Activated B cell treated with CpG ODN at 0.5 μM for 24 hours (primary cell): ENCODE measurements at places on chromosomes 3 and 15.

DNA sequence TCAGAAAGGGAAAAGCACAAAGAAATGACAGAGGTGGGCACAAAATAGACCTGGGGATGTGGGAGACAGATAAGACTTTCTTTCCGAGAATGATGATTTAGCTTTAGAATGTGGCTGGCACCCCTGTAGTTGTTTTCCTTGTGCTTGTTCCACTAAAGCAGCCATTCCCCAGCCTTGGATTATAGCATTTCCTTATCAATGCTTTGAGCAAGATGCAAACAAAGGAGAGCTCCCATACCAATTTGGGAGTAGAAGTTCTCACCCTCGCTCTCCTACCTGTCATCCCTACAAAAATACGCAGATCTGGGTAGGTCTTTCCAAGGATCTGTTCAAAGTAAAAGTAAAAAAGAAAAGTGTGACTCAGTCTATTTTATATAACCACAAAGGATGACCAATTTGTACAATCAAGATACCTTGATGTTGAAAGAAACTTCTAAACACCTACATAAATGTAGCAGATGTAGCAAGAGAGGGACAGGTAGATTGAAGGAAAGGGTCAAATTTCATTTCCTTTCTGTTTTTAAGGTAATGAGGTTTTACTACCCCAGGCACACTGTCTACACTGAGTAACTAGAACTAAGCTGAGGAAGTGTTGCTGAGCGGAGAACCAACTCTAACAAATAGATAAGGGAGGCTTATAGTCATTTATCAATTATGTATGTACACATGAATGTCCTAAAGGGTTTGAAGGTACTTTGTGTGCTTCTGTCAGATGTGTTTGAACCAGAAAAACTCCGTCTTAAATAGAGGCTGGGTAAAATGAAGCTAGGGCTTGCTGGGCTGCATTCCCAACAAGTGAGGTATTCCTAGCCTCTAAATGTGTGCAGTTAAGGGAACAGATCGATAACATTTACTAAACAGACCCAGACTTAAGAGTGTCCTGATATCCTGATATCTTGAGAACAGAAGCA is 91.1 kb upstream of the LRRN1 start:
- no peak for DNase-seq

DNA sequence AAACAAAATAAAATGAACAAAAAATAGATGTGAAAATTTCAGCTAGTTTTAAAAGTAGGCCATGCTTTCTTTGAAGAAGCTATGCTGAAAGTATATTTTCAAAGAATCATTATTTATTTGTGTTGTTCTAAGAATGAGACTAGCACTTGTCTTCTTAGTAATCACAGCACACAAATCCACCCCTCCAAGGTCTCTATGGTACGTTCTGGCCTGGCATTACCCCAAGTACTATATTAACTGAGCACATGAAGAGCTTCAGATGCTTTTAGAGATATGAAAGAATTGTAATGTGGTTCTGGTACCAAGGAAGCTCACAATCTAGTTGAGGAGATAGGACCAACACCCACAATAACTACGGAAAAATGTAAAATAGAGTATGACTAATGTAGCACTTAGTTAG is 416.5 kb downstream of the PLCL2 start:
- no peak for DNase-seq

GRCh38 chr15:38041576-38041975 is 107.1 kb downstream of the TMCO5A start:
- DNase-seq: no peak

DNA sequence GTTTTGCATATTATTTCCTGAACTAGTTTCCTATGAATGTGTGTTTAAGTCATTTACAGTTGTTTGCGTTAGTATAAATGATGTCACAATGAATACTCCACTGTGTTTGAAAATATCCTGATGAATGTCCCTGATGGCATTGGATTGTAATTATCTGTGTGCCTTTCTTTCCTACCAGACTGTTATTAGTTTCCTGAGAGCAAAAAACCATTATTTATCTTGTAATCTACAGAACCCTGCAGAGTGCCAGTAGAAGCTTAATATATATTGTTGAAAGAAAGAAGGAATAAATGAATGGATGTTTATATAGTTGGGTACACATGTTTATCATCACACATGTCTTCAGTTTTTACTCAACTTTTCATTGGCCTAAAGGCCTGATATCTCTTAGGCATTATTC is 312.6 kb downstream of the AGBL1 start:
- DNase-seq: no peak

DNA sequence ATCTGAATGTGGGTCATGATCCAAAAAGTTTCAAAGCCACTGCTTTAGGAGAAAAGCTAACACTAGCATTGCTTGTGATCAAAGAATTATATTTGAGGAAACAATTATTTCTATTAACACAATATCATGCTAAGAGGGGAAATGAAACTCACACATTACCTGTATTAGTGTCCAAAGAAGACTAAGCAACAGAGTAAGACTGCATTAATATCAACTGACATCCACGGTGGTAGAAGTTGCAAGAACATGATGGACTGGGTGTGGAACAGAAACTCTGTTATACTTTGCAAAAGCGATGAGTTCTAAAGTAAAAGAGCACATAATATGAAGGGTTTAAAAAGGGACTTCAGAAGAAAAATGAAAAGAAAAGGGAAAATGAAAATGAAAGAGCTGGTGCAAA is 648.3 kb upstream of the NECTIN3 start:
- DNase-seq: no peak

- DNase-seq: no peak
Observed at GRCh38 chr3:62493109-62493801, 119.9 kb upstream of the FEZF2 start.

DNA sequence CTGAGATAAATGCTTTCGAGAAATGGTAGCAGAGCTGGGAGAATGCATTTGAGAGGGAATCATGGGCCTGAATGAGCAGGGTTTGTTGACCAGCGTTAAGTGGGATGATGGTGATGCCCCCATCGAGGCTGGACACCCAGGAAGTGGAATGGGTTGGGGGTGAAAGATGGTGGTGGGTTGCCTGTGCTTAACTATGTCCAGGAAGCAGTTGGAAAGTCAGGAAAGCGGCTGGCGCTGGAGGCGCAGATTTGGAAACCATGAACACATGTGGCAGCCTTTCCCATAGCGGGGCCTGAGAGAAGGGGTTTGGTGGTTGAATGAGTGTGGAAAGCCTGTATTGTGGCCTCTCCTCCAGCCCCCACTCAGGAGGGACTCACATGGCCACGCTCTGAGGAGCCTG is 80.7 kb downstream of the AAGAB start:
- no peak for DNase-seq

DNA sequence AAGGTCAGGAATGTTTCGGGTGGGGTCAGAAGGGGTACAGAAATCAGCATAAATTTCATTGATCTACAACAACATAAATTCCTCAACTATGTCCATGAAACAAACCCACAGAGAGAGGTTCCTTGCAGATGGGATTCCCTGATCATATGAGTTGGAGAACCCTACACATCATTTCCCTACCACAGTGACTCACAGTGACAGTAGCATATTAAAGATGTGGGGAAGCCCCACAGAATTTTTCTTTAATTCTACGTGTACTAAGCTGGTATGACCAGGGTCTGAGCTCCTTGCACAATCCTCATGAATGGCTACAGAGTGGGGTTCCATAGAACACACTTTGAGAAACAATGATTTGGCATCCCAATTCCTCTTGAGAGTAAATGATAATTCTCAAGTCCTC is 116.9 kb upstream of the RAD18 start:
- no peak for DNase-seq

DNA sequence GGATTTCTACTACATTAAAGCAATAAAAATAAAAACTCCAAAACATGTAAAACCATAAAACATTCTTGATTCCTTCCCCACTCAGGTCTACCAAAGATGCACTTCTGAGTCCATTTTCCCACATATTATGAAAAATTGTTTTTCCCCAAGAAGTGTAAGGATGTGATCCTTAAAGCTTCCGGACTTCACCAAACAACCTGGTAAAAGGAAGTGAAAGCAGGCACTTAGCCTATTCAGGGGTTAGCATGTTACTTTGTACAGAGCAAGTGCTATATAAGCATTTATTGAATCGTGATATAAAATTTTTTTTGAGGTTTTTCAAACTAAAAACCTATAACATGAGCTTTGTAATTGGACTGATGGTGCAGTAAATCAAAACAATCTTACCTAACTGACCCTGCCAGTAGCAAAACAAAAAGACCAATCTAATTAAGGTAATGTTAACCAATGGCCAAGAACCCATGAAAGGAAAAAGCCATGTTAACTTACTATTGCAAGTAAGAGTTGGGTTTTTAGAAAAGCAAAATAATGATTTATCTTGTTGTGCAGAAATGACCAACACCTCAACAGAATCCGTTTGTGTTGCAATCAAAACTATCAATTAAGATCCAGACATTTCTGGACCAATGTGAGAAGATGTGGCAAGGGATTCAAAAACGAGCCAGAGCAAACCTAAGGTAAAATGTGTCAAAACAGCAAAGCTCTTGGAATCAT is 1.8 kb downstream of the SETD2 start:
- DNase-seq: no peak

- no peak for DNase-seq
Observed at GRCh38 chr3:151593928-151594327, 133.1 kb upstream of the IGSF10 start.

DNA sequence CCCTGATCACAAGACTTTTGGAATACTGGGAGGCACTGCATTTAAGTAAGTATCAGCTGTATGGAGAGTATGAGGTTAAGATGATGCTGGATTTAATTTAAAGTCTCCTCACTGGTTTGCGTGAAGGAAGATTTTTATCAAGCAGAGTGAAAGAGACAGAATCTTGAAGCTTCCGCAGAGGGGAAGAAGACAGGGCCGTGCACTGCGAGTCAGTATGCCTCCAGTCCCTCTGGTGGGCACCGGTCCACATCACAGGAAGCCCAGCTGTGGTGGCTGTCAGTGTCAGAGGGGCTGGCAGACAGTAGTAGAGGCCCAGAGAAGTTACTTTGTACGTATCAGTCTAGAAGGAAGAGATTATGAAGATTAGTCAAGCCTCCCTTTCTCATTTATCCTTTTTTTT is 379.0 kb upstream of the TPRG1 start:
- DNase-seq: no peak

DNA sequence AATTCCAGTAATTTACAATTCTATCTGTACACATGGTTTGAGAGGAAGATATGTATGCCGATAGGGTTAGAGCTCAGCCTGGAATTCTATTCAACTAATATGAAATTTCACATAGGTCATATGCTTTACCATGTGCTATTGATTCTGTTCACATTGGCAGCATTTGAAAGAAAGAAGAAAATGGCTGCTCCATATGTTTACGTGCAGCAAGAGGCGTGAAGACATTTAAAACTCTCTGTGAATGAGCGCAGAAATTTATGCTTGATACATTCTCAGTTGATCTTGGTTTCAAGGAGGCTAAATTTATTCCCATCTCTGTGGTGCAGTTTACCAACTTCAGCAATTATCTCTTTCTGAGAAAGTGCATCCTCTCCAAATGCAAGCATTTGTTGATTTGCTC is 478.9 kb downstream of the CNTN4 start:
- no peak for DNase-seq

DNA sequence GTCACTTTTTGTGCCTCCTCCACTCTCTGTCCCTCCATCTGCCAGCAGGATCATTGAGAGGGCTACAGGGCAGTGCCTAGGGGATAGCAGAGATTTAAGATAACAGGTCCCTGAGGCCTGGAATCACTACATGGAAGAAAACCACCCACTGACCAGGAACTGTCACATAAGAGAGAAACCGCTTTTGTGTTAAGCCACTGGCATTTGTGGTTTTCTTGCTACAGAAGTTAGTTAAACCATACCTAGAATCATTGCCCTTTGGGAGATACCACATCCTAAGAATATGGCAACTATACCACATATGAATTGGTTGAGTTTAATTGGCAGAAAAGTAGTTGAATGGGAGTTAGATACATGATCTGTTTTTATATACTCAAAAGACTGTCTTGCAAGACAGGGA is 112.8 kb upstream of the LPP start:
- DNase-seq: no peak

GRCh38 chr3:46252980-46253379 is 10.7 kb downstream of the CCR3 start:
- no peak for DNase-seq

- no peak for DNase-seq
Observed at GRCh38 chr3:89314454-89315098, 207.2 kb downstream of the EPHA3 start.

GRCh38 chr3:69823743-69824142 is 84.5 kb downstream of the MITF start:
- no peak for DNase-seq

- DNase-seq: peak; percentile 74
Observed at GRCh38 chr15:40098489-40099261, 10.0 kb downstream of the BMF start.

DNA sequence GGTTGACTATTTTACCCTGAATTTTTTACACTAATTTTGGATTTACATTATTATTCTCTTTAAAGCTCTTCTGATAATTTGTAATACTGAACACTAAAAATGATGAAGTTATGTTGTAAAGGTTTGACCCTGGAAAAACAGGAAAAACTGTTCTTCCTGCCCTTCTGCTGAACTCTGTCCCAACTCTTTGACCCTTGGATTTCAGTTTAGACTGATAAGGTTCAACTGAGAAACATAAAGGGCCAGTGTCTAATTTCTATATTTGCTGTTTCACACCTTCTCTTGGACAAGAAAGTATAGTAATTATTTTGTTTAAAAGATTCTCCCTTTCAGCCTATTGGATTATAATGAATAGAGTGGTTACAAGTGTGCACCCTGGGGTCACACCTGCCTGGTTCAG is 12.8 kb upstream of the TMOD3 start:
- DNase-seq: no peak

DNA sequence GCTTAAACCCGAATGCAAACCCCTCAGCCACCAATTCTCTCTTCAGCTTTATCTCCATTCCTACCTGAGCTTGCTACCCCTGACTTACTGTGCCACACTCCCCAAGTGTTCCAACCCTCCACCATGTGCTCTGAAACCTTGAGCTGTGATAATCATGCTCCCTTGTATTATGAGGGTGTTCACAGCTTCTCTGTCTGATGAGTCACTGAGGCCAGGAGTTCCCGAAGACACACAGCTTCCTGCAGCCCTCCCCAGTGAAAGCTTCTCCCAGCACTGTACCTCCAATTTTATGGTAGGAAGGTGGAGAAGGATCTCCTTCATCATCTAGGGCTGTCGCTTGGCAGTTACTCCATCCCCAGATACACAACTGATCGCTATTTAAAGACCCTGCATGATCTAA is 24.9 kb downstream of the STAC start:
- DNase-seq: no peak

DNA sequence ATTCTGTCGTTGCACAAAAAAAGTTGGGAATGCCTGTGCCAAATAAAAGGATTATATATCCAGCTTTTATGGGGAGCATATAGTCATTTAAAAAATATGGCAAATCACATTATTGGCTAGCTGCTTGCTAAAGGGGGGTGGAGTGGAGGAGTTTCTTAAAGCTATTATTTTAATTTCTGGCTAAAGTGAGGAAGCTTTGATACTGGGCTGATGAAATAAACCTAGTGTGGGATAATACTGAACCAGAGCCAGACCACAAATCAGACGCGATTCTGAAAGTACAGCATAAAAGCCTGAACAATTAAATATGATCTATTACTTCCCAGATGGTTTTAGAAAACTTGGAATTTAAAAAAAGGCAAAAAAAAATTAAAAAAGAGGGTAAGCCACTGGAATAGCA is 14.4 kb downstream of the POLR2M start:
- no peak for DNase-seq

- DNase-seq: no peak
Observed at GRCh38 chr15:85603160-85603559, 191.6 kb downstream of the KLHL25 start.

- DNase-seq: no peak
Observed at GRCh38 chr3:44259404-44259803, 17.7 kb downstream of the TOPAZ1 start.

- no peak for DNase-seq
Observed at GRCh38 chr15:79615754-79616153, 183.6 kb downstream of the MINAR1 start.
